Activated CD8-positive, alpha-beta memory T cell treated with anti-CD3 and anti-CD28 coated beads, Interleukin-2, amount 10 ng/mL, durations not matched to agents 7 days and 5 days (primary cell): ENCODE measurements at places on chromosomes 1 and 21.

GRCh38 chr1:20319456-20320220 lies 29.0 kb downstream of the VWA5B1 start:
- no peak for DNase-seq

- no peak for DNase-seq
These were observed 337.5 kb upstream of the RUNX1 start for GRCh38 chr21:35386491-35387079.

DNA sequence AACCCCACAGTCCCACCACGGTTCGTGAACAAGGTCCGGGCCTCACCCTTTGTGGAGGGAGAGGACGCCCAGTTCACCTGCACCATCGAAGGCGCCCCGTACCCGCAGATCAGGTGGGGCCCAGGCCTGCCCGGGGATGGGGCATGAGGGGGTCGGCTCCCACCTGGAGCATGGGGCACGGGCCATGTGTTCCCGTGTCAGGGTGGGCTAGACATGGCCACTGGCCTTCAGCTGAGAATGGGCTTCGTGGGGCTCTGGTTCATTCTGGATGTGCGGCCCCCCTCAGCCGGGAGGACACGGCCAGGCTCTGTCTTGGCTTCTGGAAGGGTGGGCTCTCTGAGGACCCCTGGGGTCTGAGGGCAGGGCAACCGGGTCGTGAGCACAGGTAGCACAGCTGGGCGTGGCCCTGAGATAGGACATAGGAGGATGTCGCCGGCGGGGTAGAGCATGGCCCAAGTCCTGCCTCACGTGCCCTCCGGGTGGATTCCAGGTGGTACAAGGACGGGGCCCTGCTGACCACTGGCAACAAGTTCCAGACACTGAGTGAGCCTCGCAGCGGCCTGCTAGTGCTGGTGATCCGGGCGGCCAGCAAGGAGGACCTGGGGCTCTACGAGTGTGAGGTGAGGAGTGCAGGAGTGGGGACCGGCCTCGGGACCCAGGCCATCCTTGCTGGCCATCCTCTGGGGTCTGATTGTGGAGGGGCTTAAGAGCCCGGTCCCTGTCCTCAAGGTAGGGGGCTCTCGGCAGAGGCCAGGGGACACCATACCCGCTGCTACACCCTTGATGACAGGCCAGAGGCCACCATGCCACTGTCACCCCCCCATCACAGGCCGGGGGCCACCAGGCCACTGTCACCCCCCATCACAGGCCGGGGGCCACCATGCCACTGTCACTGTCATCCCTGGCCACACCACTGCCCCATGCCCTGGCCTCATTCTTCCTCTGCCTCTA lies 55.5 kb downstream of the TRIM11 start:
- no peak for DNase-seq

DNA sequence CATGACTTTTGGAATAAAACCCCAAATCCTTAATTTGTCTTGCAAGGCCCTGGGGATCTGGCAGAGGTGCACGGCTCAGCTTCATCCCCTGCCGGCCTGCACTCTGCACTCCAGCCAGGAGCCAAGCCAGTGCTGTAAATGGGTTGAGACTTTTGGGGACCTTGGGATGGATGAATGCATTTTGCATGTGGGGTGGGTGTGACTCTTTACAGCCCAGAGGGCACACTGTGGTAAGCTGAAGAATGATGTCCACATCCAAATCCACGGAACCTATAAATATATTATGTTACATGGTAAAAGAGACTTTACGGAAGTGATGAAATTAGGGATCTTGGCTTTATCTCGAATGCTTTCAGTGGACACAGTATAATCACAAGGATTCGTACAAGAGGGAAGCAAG lies 177.8 kb downstream of the EDEM3 start:
- DNase-seq = no peak

DNA sequence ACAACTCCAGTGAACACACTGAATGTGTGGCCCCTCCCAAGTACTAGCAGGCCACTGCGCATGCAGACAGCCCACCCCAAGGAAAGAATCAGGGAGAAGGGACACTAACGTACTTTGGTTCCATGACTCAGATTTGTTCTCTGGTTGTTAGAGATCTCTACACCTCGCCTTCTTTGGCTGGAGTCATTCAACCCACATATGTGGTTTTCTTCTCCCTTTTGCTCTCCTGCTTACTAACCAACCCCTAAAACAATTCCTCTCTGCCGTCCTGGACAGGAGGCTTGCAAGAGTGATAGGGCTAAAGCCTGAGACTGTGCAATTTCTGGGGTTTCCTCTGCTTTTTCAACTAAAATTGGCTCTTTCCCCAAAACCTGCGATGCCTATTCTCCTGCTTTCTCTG lies 5.7 kb upstream of the CD48 start:
- no peak for DNase-seq

GRCh38 chr1:23868557-23869016 lies 497 bp upstream of the FUCA1 start:
- no peak for DNase-seq

DNA sequence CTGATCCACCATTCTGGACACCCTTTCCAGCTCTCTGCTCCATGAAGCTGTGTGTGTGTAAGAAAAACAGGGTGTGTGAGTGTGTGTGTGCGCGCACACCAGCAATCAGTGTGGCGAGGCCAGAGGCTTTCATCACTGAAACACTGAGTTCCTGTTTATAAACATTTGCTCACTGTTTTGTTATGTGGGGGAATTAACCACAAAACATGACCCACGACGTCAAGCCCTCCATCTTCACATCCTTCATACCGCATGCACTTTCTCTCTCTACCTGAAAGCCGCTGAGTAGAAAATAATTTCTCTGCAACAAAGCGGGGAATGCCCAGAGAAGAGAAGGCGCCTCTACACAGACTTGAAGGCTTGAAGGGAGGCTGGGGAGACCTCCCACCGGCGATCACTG lies 148.9 kb upstream of the IRF2BP2 start:
- DNase-seq = peak; percentile 81

DNA sequence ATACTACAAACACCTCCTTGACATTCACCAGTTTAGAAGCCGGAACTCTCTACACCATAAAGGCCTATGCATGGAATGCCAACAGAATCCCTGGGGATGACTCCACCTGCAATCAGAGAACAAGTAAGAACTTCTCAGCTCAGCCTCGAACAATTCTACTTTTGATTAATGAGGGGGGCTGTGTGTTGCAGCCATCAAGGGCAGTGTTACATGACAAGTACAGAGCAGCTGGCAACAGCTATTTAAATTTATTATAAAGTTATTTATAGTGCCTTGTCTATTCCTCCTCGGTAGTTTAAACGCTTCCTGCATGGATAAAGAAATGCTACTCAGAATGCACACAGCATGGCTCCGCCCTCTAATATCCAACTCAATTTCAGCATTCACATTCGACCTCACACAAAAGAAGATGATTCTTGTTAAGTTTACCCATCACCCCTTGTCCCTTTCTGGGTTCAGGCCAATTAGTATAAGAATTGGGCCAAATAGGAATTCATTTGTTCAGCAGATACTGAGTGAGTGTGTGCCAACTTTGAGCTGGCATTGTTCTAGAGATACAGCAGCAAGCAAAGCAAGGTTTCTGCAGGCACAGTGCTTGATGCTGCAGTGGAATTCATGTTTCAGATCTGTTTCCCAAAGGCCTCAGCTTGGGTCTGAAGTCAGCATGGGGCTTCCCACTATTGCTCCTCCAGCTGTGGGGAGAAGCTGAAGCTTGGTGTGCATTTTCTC lies 6.4 kb downstream of the FNDC7 start:
- DNase-seq = no peak

DNA sequence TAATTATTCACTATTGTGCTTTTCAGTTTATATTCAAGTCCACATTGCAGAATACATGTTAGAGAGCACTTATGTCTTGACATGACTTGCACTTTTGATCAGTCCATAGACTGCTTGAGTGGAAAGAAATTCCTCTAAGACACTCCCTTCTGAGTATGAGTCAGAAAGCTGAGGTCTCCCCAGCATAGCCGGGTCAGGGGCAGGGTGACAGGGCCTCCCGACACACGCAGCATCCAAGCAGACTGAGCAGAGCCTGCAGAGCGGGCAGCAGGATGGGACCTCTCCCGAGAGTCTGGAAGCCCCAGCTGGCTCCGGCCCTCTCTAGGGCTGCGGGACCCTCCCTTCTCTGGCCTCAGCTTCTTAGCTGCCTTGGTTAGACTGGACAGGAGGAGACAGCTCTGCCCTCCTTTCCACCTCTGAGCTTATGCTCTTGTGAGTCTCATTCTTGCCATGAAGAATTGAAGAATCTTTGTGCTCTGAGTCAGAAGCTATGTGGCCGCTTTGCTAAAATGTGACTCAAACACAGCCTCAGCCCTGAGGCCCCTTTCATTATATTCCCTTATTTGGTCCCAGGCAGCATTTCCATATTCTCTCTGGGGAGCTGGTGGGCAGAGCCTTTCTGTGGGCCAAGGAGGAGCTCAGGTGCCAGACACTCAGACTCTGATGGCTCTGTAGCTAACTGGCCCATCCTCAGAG lies 11.2 kb upstream of the CAPN2 start:
- no peak for DNase-seq

GRCh38 chr21:41666641-41667081 lies 100.2 kb downstream of the RIPK4 start:
- DNase-seq = no peak
